ENCODE measurements at places on chromosomes 3 and 15. TPM values are rescaled to one million over a fixed set of nuclear protein-coding genes. Genes with fewer than 3 reads are reported as not detected.

CCDC54 gene
- total RNA-seq, result not detected

STRIT1 gene
- not detected for total RNA-seq

SPINK8 gene
- not detected for total RNA-seq

RYR3 gene
- total RNA-seq, result not detected

CPNE4 gene
- not detected for total RNA-seq

PTX3 gene
- total RNA-seq, result 1,042 TPM

RSRC1 gene
- 17.9 TPM for total RNA-seq

CFAP100 gene
- not detected for total RNA-seq

PRKCI gene
- total RNA-seq, result 31.1 TPM

CD96 gene
- total RNA-seq, result 0.12 TPM

CCR5 gene
- total RNA-seq, result not detected

HES1 gene
- 4.3 TPM for total RNA-seq

TMEM45A gene
- 93.9 TPM for total RNA-seq

BCHE gene
- 54.6 TPM for total RNA-seq

GOLGA8Q gene
- not detected for total RNA-seq

TTC23 gene
- total RNA-seq, result 11.6 TPM

MAP3K13 gene
- 10.4 TPM for total RNA-seq

CD200R1 gene
- total RNA-seq, result not detected

TXNRD3 gene
- total RNA-seq, result 9.0 TPM

GOLGA6B gene
- not detected for total RNA-seq

LRRN1 gene
- 2.8 TPM for total RNA-seq

C3orf20 gene
- 0.09 TPM for total RNA-seq

TF gene
- total RNA-seq, result 1.4 TPM

LDHAL6B gene
- not detected for total RNA-seq

PPM1L gene
- total RNA-seq, result 0.93 TPM

KLHL18 gene
- 29.1 TPM for total RNA-seq

CBLB gene
- total RNA-seq, result 18.7 TPM

ARHGEF3 gene
- total RNA-seq, result 7.3 TPM

RASGRF1 gene
- total RNA-seq, result 0.12 TPM

ZNF619 gene
- 3.3 TPM for total RNA-seq

CLDN1 gene
- total RNA-seq, result 0.70 TPM

PLA2G4E gene
- total RNA-seq, result not detected

SPTSSB gene
- not detected for total RNA-seq

TEX55 gene
- total RNA-seq, result not detected

Measured in pericardium fibroblast (primary cell).